ENCODE measurements at places on chromosomes 5 and 9.

GRCh38 chr5:101977729-101978345, 318.2 kb downstream of the SLCO4C1 start:
- DNase-seq, result no peak

- no peak for DNase-seq
Measured at GRCh38 chr5:16713386-16713928, 96.7 kb upstream of the RETREG1 start.

DNA sequence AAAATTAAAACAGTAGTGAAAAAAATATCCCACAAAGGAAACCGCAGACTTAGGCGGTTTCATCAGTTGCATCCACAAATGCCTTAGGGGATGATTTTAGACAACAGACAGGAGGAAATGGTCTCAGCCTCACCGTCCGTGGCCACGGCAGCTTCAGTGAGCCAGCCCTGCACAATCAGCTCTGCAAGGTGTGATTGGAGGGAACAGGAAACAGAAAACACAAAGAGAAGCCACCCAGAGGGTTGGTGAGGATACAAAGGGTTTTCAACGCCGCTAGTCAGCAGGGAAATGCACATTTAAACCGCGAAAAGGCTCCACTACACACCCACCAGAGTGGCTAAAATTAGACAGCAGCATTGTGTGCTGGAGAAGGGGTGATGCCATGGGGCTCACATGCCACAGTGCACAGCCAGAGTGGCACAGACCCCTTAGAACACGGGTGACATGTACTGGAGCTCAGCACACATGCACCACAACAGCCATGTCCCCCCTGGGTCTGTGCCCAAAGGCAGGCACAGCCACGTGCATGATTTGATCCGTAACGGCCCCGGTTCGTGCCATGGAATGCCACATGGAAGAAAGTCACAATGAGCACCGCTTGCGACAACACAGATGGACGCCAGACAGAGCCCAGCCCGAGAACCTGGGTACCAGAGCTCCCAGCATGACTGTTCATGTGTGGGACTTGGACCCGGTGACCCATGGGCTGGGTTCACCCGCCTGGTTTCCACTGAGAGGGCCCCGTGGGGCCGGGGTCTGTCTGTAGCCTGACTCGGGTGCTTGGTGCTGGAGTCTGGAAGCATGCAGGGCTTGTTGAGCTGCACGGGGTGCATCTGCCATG, 18.3 kb upstream of the TERT start:
- DNase-seq, result no peak

DNA sequence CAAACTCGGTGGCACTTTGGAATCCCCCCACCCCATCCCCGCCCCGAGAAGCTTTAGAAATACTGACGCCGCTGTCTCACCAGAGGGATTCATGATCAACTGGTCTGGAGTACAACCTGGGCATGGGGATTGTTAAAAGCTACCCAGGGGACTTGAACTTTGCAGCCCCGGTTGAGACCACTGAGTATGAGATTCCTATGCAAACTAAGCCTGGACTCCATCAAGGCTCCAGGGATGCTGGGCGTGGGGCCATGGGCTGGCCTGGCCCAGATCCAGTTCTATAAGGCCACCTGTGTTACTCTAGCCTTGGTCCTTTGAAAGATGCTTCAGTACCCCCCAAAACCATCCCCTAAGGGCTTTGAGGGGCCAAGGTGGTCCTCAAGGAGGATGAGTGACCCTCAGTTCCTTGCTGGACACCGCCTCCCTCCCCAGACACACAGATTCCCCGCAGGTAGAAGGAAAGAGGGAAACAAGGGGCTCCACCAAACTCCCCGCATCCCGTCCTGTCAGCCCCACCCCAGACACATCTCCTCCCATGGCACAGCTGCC, 68.5 kb downstream of the MRPL36 start:
- DNase-seq, result no peak

DNA sequence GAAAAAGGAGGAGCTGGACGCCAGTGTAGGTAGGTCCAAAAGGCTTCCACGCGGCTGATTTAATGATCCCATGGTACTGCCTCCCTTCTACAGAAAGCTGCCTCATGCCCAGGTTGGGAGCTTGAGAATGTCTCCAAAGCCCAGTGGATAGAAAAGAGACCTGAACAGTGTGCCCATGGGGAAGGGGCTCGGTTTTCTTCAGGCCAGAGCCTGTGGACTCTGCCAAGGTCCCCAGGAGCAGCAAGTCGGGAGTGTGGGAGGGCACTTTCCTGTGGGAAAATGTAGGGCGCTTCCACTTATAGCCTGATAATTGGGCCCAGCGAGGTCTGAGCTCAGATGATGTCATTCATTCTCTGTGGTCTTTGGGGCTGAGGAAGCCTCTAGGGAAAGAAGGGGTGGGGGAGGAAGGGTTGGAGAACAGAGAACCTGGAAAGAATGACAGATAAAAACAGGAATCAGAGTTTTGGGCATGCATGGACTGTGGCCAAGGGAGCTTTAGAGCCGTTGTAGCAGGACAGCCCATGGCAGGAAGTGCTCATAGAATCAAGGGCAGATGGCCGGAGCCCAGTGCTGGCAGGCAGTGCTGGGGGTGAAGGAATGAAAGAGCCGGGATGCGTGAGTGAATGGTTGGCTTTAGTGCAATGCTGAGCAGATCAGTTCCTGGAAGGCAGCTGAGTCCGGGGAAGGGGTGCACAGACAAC, 42.5 kb upstream of the SH3PXD2B start:
- DNase-seq, result no peak

GRCh38 chr9:109132567-109133021, 12.8 kb upstream of the TMEM245 start:
- no peak for DNase-seq

DNA sequence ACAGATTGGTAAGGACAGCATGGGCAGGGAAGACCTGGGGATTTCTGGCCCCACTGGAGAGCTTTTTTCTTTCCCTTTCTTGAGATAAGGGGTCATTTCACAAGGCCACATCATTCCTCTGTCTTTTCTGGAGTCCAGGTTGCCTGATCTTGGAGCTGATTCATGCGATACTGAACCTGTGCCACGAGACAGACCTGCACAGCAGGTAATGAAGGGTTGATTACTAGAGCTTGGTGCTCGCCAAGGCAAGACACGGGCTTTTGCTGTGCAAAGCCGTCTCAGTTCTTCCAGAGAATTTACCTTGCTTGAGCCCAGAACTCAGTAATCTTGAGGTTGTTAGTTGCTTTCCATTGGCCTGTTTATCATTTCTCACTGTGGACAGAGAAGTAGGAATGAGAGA, 39.2 kb downstream of the NUP188 start:
- DNase-seq, result no peak

DNA sequence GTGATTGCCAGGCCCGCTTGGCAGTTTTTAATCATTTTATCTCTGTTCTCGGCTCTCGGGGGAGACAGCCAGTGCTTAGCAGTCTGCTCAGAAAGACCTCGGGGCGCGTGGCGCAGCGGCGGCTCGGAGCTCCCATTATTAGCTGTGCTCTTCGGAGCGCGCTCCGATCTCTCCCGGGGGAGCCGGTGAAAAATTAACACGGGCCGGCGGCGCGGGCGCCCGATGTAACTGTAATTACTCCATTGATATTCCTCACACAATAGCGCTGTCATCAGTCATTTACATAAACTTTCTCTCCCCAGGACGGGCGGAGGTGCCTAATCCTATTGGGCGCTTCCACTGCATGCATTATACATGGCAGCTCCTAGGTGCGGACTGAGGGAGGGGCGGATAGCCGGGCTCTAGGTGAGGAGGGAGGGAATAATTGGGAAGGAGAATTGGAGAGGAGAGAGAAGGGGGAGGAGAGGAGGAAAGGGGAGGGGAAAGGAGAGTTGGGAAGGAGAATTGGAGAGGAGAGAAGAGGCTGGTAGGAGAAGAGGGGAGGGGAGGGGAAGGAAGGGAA, 24.9 kb downstream of the LMX1B start:
- no peak for DNase-seq

DNA sequence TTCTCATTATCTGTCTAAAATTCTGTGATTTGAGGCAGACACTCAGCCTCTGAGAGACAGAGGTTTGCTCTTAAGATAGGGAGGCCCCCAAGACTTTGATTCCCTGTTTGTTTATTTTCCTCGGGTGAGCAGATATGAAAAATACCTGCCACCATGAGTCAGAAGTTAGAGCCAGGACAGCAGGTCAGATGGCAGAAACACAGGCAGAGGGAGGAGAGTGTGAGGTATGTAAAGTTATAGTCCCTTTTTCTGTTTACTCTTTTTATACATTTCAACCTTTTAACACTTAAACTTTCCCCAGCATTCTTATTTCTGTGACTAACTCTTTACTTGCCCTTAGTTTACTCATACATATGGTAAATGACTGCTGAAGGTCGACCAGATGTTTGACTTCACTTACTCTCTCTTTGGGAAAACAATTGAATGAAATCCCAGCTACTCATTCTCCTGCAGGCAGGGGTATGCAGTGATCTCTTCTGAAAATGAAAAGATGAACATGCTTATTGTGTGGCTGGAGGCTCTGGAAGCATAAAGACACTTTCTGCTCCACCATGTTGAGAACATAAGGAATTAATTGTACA, 383.8 kb downstream of the NTRK2 start:
- no peak for DNase-seq

DNA sequence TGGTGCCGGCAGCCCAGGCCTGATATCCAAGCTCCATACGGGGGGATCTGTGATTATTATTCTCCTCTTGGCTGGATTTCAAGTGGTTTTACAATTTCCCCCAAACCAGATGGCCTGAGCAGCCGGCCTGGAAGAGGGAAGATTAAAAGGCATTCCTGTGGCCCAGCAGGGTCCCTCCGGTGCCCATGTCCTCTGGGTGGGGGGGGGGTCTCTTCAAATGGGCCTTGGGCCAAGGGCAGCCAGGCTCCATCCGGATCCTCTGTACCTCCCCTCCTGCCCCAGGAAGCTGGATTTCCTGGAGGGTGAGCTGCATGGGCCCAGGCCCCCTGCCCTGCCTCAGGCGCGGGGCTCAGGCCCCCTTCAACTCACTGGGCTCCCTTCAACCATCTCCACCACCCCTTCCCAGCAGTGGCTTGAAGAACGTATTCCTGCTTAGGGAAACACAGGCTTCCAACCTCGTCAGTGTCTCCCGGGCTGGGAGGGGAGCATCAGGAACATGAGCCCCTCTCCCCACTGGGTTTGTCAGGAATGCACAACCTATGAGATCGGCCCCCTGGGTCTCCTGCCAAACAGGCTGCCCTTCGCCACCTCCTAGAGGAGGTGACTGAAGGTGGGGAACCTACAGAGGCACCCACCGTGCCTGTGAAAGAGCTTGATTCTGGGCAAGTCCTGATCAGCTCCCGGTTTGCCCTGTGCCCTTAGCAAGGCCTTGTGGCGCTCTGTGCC, 62.9 kb upstream of the ORM1 start:
- DNase-seq, result no peak

DNA sequence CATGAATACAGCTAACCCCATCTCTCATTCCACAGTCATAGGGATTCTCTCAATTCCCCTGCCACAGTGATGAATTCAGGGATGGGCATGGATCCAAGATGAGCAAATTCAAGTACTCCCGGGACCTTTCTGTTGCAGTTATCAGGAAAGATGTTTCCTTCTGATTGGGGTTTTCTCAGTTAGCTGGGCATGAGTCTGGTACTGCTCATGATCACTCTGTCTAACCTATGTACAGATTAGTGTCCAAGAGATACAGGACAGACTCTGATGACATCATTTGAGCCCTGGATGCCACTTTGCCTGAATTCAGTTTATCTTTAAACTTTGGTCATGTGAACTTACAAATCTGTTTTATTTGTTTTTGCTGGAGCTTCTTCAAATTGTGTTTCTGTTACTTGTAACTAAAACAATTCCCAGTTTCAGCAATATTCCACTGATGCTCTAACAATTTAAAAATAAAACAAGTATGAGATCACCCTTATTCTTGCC, 257.7 kb upstream of the KLF9 start:
- no peak for DNase-seq

- no peak for DNase-seq
Measured at GRCh38 chr9:121950441-121950840, 142.7 kb downstream of the TTLL11 start.

DNA sequence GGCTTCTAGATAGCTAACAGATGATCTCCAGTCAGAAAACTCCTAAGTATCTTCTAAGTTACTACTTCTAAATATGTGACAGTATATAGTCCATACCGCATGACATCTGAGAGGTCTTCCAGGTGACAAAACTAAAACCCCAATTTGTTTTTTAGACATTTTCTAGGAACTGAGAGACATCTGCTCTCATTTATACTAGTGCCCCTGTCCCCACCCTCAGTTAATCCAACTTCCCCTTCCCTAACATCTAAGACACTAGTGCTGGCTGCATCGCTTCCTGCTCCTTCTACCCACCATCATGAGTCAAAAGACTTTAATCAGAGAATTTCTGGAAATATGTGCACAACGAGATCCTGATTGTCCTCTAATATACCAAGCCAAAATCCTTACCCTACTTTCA, 37.9 kb downstream of the FBXW11 start:
- no peak for DNase-seq

- DNase-seq, result no peak
Measured at GRCh38 chr5:176677209-176677939, 30.1 kb downstream of the TSPAN17 start.

DNA sequence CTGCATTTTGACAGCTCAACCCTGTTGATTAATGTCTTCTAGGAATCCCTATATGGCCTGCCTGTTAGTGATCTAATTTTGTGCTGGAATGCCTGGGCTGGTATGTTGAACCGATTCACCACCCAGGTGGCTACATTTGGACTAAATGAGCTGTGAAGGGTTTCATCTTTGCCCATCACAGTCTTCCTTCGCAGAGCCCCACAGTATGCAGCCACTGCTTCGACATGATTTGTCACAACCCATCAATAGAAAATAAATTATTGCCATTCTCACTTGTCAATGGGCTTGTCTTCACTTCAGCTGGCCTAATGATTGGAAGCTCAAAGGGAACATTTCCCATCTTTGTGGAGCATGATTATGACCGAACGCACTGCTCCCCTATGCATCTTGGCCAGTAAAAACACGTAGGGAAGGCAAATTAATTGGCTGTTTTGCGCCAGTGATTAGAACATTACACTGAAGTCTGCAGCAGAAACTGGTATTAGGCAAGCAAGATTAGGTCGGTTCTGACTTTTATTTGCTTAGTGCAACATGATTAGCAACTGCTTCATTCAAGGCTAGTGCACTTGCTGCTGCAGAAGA, 408.5 kb downstream of the KIAA0825 start:
- no peak for DNase-seq

- DNase-seq, result no peak
Measured at GRCh38 chr5:159884917-159885620, 31.2 kb upstream of the ADRA1B start.

- DNase-seq, result no peak
Measured at GRCh38 chr5:44943647-44944046, 134.9 kb downstream of the MRPS30 start.
